Hair follicular keratinocyte (primary cell): ENCODE measurements at places on chromosomes 3 and 15. TPM values are rescaled to one million over a fixed set of nuclear protein-coding genes. Genes with fewer than 3 reads are reported as not detected.

The DUOXA1 gene
- total RNA-seq = 16.4 and 30.6 TPM in 2 replicates

The FRMD4B gene
- 39.9 and 52.8 TPM in 2 replicates for total RNA-seq

The AMIGO3 gene
- total RNA-seq = not detected in 2 replicates

The TMEM40 gene
- total RNA-seq = 30.8 and 68.6 TPM in 2 replicates

The SCN11A gene
- total RNA-seq = not detected in 2 replicates

The TM4SF1 gene
- 154 and 265 TPM in 2 replicates for total RNA-seq

The TM4SF18 gene
- 0.46 TPM in 1 of 2 replicates, not detected in the other for total RNA-seq

The DAZL gene
- total RNA-seq = not detected in 2 replicates

The CCDC54 gene
- total RNA-seq = not detected in 2 replicates

The HIGD2B gene
- not detected in 2 replicates for total RNA-seq

The WHAMM gene
- 5.9 and 6.6 TPM in 2 replicates for total RNA-seq

The FETUB gene
- not detected in 2 replicates for total RNA-seq

The MGLL gene
- 33.5 and 42.6 TPM in 2 replicates for total RNA-seq

The NIT2 gene
- total RNA-seq = 41.6 and 49.3 TPM in 2 replicates

The APOD gene
- 0.23 TPM in 1 of 2 replicates, not detected in the other for total RNA-seq

The SERP1 gene
- 309 and 341 TPM in 2 replicates for total RNA-seq

The ZNF80 gene
- not detected in 2 replicates for total RNA-seq

The MAP6D1 gene
- total RNA-seq = 2.5 and 2.9 TPM in 2 replicates

The IQCF5 gene
- not detected in 2 replicates for total RNA-seq

The DUOXA2 gene
- not detected in 2 replicates for total RNA-seq

The SST gene
- total RNA-seq = not detected in 2 replicates

The SEMA6D gene
- 0.91 and 2.9 TPM in 2 replicates for total RNA-seq

The SLC28A2 gene
- not detected in 2 replicates for total RNA-seq

The TMEM158 gene
- total RNA-seq = 3.0 and 4.3 TPM in 2 replicates

The CTXN2 gene
- not detected in 2 replicates for total RNA-seq

The SEC11A gene
- 138 and 159 TPM in 2 replicates for total RNA-seq

The C3orf33 gene
- total RNA-seq = 1.1 and 1.4 TPM in 2 replicates

The LMAN1L gene
- not detected in 2 replicates for total RNA-seq

The ADAMTS7 gene
- 0.76 and 1.0 TPM in 2 replicates for total RNA-seq

The SUSD5 gene
- under 0.01 TPM in 1 of 2 replicates, not detected in the other for total RNA-seq

The LRRIQ4 gene
- total RNA-seq = not detected in 2 replicates

The DGKG gene
- total RNA-seq = 0.31 and 0.57 TPM in 2 replicates

The PPARG gene
- total RNA-seq = 0.39 and 0.80 TPM in 2 replicates

The PDCD10 gene
- total RNA-seq = 90.6 and 96.8 TPM in 2 replicates

The ACTRT3 gene
- 1.9 and 4.4 TPM in 2 replicates for total RNA-seq

The USP8 gene
- total RNA-seq = 26.6 and 35.4 TPM in 2 replicates

The FBXO40 gene
- not detected in 2 replicates for total RNA-seq

The ARHGEF26 gene
- 2.0 and 2.6 TPM in 2 replicates for total RNA-seq

The MCTP2 gene
- 12.3 and 12.4 TPM in 2 replicates for total RNA-seq

The CEP152 gene
- 3.4 and 5.0 TPM in 2 replicates for total RNA-seq

The TLR9 gene
- total RNA-seq = not detected in 2 replicates

The ZPLD1 gene
- total RNA-seq = 0.72 and 4.1 TPM in 2 replicates

The TEX55 gene
- total RNA-seq = not detected in 2 replicates

The CGNL1 gene
- under 0.01 TPM in 2 replicates for total RNA-seq
